Esophagus mucosa (tissue), 1 donor: ENCODE measurements at places on chromosomes 5 and 9.

DNA sequence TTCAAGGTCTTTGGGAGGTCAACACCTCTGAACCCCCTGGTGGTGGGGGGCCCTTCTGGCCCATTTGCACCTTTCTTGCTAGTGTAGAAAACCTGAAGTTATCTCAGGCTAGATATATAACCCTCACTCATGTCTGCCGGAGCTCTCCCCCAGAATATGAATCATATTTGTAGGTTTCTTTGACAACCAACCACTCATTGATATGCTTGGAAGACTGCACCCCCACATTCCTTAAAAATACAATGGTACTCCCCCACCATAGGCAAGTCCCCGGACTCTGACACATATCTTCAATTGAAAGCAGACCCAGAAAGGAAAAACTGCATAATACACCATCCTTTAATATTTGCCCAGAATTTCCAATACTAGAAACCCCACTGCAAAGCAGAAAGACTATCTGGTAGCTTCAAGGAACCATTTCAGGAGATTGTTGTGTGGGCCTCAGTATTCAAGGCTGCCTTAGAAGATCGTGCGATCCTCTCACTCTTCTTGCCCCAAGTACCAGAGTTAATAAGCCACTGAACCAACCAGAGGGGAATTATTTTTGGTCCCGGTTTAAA is 978 bp upstream of the UBE2B start:
- ATAC-seq, result no peak

- no peak for ATAC-seq
Measured at GRCh38 chr9:4262735-4263141, 37.1 kb downstream of the GLIS3 start.

- no peak for ATAC-seq
Measured at GRCh38 chr5:143316844-143317631, 86.4 kb downstream of the NR3C1 start.

DNA sequence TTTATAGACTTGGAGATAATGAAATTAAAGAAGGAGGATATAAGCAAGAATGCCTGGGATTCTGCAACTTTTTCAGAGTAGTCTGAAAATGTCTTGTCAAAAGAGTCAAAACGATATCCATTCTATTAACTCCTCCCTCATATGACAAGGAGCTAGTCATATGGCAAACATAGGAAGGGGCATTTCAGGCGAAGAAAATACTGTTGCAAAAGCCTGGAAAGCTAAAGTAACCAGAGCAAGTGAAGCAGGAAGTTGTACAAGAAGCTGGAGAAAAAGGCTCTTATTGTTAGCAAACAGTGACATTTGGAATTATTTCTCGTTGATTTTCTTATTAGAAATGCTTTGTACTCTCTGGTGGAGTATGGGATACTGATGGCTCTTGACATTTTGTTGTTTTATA is 94.0 kb upstream of the PTPRD start:
- no peak for ATAC-seq

DNA sequence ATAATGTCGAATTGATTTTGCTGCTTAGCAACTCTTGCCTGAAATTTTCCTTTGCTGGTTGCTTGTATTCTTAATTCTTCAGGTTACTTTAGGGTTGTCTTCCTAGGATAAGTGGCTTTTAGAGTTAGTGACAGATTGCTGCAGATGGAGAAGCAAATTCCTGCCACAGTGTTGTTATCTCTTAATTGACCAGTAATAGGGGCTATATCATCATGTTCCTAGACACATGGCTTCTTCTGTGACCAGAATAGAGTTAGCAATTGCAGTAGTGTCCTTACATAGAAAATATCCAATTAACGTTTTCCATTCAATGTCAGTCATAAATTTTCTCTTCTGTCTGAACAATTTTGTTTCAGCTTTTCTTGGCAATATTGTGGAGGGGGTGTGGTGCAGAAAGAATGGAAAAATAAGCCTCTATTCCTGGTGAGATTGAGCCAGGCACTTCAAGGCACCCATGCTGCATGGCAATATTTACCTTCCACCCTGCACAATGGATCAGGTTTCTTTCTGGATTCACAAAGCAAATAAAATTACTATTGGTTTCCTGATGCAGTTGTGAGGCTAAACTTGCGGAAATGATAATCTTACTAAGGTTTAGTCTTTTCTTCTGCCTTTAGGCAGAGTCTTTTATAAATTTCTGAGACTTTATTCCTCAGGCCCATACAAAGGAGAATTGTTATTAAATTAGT is 1481.5 kb downstream of the EFNA5 start:
- ATAC-seq, result no peak

DNA sequence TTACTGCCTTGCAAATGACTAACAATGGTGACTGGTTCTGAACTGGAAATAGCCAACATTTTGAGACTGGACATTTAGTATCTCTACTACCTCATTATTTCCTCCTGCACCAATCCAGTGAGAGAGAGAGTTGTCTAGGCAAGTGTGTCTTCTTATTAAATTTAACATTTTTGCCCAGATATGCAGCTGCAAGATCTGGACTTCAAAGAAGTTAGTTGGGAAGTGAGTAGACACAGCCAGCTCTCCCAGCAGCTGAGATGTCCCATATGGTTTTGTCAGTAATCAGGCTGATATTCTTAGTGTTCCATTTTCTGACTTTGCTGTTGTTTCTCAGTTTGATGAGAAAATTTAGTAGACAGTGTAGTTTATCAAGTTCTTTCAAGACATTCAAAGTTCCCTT is 1778.8 kb upstream of the CDH6 start:
- no peak for ATAC-seq

DNA sequence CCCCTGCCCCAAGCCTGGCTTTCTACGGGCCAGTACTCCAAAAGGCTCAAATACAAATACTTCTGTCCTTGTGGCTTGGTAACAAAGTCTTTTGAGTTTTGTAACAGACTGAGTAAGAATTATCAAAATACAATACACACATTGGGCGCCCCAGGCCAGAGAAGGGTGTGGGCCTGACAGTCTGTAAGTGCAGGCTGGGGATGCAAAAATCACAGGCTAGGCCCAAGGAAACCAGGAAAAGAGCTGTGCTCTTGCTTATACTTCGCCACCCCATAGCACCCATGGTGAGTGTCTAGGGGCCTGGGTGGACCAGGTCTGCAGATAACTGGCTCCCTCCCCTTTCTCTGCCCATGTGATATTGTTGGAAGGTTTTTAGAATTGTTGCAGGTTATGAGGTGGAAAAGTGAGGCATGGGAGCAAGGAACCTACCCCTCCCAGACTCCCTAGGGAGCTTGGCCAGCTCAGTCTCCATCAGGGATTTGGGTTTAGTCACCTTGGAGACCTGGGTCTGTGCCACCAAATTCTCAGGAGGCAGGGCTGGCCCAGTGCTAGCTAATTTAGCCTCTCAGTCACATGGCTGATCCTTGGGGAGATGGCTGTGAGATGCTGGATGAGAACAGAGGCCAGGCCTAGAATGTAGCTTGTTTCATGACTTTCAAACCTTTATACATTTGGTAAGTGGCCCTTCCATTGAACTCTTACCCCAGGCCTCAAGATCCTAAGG is 72.9 kb downstream of the TARS1 start:
- no peak for ATAC-seq

GRCh38 chr9:123312306-123312877 is 43.6 kb upstream of the CRB2 start:
- ATAC-seq, result no peak

- no peak for ATAC-seq
Measured at GRCh38 chr9:93588641-93589609, 12.5 kb downstream of the PHF2 start.

- ATAC-seq, result no peak
Measured at GRCh38 chr5:132296412-132297016, 2.3 kb downstream of the SLC22A4 start.

GRCh38 chr5:144004146-144004545 is 166.3 kb downstream of the YIPF5 start:
- no peak for ATAC-seq

GRCh38 chr5:178667101-178667500 is 40.3 kb upstream of the CLK4 start:
- no peak for ATAC-seq

DNA sequence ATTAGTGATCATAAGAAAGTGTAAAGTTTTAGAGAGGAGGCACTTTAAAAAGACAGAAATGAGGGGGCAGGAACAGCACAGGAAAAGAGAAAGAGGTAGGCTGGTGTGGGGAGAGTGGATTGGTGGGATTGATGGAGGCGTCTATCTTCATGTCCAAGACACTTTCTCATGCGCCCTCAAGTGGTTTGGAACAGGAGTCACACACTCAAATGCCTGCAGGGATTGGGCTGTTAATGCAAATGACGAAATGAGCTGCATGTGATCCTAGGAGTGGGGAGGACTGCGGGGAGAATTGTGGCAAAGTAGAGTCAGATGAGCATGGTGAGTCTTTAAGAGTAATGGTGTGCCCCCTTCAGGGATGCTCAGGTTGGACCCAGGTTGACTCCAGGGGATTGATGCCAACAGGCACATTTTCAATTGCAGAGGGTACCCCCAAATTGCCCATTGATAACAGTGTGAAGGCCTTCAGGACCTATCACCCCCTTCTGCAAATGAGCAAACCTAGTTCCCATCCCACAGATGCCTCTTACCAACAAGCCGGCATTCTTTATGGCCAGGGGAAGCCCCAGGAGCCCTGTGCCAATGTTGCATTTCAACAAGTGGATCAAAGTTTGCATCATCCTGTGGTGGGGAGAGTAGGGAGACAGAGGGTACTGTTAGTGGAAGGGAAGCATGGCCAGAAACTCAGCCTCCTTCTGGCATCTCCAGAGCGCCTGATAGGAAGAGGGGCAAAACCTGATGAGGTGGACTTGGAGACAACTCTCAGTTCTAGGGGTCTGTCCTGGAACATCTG is 5.3 kb downstream of the SLC36A3 start:
- peak; percentile 72 for ATAC-seq

DNA sequence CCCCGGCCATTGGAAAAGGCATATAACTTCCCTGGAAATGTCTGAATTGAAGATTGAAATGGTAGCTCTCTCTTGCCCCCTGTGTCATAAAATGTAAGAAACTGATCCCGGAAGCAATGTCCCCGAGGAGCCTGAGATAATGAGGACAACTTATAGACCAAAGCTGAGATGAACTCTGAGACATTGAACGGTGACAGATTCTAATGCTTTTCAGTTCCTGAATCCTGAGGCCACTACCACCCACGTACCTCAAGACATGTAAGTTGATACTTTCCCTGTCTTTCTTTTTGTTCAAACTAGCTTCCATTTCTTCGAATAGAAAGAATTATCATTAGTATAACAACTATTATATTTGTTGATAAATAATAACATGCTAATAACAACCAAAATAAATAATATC is 51.0 kb downstream of the KIF4B start:
- ATAC-seq, result no peak

GRCh38 chr5:96655506-96655905 is 6.7 kb upstream of the CAST start:
- ATAC-seq, result no peak

DNA sequence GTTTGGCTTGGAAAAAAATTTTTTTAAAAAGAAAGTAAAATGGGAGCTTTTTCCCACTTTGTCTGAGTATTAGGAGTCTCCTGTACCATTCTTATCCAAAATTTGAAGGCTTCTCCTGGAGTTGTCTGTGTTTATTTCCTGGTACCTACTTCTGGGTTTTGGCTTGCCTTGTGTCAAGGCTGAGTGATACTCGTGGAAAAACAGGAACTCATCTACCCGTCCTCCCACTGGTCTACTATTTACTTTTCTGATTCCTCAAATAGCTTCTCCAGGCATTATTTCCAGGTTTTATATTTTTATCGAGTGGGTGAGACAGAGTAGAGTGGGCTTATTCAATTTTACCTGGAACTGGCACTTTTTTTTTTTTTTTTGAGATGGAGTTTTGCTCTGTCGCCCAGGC is 99.4 kb downstream of the RMI1 start:
- ATAC-seq, result no peak

- ATAC-seq, result no peak
Measured at GRCh38 chr9:133371261-133371711, 4.6 kb downstream of the SURF4 start.

- no peak for ATAC-seq
Measured at GRCh38 chr5:82620957-82621600, 342.9 kb upstream of the RPS23 start.

DNA sequence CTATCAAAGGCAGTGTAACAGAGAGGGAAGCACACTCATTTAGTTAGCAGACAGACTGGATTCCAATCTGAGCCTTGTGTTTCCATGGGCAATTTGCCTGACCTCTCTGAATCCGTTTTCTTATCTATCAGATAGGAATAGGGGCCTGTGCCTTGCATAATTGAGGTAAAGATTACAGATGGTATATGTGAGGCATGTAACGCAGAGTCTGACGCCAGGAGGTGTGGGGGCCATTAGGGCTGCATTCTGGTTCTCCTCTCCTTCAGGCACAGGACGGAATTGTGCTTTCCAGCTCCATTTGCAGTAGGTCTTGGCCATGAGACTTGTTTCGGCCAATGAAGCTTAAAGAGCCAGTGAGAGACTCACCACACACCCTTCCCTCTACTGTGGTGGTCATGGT is 97.6 kb downstream of the FRMD3 start:
- no peak for ATAC-seq

GRCh38 chr9:18994263-18994916 is 38.6 kb downstream of the SAXO1 start:
- peak; percentile 47 for ATAC-seq

DNA sequence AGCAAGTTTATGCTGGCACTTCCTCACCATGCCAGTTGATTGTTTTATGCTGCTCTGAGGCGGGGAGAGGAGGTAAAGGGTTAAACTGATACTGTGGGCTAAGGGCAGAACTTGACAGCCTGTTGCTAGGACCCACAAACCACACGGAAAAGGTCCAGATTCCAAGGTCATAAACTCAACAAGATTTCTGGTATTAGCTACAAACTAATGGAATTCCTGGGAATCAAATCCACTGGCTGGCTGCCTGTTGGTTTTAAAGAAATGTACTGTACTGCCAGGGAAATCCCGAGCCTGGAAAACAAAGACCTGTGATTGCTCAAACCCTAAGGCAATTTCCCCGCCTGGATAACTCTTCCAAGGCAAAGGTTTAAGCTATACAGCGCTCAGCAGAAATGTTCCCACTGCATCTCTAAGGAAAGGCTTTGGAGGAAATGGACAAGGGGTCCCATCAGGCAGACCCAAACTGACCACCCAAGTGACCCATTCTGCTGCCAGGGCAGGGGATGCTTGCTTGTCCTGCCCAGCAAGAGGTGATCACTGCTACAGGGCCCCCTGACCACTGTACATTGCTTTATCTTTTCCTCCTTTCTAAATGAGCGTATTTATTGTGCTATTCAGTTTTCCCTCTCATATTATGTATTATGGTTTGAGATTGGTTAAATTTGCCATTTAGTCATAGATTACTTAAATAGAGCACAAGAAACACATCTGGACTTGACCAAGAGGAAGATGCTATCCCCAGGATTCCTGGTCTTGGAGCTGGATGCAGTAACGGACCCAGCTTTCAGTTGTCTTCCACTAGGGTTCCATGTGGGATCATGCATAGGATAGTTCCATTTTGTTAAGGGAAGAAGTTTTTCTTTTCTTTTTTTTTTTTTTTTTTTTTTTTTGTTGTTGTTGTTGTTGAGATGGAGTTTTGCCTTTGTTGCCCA is 124.3 kb downstream of the SUSD1 start:
- ATAC-seq, result no peak

GRCh38 chr5:6328173-6328572 is 50.2 kb downstream of the MED10 start:
- peak; percentile 67 for ATAC-seq

GRCh38 chr5:61748651-61749050 is 416.6 kb downstream of the ZSWIM6 start:
- no peak for ATAC-seq

DNA sequence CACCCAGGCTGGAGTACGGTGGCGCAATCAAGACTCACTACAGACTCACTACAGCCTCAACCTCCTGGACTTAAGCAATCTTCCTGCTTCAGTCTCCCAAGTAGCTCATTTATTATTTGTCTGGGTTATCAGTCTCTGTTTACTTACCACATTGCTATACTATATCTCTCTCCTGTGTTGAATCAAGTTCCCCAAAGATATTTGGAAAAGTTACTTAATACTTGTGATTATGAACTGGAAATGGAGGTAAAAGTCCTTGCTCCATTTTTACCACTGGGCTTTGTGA is 55.6 kb downstream of the ANGPTL2 start:
- no peak for ATAC-seq
